ENCODE measurements at places on chromosomes 6 and 20.
A peak's percentile ranks its signal among the peaks of the same experiment; 100 is the strongest.

- DNase-seq, result no peak
Measured at GRCh38 chr20:11542645-11543044, 375.0 kb upstream of the BTBD3 start.

DNA sequence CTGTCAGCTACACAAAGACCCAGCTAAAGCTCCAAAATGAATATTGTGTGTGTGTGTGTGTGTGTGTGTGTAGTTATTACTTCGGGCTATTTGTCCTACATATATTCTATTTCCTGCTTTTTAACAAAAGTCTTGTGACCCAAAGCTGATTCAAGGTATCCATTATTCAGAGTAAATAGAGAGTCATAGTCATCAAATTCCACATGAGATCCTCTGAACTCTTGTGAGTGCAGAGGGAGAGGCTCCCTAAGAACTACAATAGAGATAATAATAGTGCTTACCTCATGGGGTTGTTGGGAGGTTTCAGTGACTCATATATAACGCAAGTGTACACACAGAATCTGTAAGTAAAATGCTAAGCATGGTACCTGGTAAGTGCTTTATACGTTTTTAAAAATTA, 95.6 kb upstream of the SHLD1 start:
- no peak for DNase-seq

DNA sequence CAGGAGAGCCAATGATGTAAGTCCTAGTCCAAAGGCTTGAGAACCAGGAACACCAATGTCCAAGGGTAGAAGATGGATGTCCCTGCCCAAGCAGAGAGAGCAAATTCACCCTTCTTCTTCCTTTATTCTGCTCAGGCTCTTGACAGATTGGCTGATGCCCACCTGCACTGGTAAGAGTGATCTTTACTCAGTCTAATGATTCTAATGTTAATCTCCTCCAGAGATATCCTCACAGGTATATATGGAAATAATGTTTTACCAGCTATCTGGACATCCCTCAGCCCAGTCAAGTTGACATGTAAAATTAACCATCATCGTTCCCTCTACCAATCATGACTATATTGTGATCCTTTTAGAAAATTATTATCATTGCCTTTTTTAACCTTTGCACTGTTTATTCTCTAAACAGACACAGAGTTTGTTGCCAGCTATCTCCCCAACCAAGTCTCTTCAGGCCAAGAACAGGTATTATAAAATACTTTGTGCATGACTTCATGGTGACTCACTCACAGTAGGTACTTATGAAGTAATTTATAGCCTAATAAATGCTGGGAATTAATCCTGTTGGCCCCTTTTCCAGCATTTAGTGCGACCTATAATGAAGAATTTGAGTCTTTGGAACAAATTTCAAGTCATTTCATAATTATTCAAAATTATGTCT, 26.2 kb upstream of the TSHZ2 start:
- DNase-seq, result no peak

DNA sequence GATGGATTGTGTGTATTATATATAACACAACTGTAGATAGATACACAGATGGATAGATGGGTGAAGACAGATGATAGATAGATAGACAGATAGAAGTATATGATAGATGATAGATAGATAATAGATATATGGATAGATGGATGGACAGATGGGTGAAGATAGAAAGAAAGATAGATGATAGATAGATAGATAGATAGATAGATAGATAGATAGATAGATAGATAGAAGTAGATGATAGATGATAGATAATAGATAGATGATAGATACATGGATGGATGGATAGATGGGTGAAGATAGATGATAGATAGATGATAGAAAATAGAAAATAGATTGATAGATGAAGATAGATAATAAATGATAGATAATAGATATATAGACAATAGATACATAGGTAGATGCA, 83.3 kb downstream of the FOXF2 start:
- DNase-seq, result no peak

GRCh38 chr20:59007665-59008511, 834 bp upstream of the CTSZ start:
- DNase-seq, result no peak

DNA sequence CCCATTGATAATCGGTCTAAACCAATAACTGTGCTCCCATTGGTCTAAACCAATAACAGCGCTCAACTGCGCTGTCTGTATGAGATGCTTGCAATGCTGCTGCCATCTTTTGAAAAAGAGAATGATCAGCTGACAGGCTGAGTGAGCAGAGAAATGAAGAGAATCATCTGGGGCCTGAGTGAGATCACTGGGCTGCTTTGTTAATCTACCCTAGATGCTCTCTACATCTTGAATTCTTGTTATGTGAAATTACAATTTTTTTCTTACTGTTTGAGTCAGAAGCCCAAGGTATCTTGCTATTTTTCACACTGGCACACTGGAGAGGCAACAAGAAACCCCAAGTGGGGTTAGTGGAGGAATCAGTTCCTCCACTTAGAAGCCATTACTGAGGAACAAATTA, 91.5 kb upstream of the GCM1 start:
- no peak for DNase-seq

- DNase-seq, result no peak
Measured at GRCh38 chr6:39301606-39302005, 12.6 kb downstream of the KCNK17 start.

GRCh38 chr6:129350278-129350677, 359.7 kb downstream of the ARHGAP18 start:
- DNase-seq, result no peak

GRCh38 chr20:34069341-34070078, 42.5 kb downstream of the EIF2S2 start:
- DNase-seq, result peak; percentile 41

DNA sequence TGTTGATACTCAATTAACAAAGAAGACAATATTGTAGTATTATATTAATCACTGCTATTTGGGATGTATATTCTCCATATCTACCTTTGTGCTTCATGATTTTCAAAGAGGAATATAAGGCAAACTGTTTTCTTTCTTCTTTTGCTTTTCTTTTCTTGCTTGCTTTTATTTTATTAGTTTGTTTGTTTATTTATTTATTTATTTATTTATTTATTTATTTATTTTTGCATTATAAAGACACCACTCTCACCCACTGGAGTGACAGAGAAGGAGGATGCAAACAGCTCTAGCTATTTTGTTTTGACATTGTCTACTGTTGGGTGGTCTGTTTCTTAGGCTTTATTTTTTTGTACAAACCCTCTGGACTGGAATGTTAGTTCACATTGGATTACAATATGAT, 1352.7 kb downstream of the HACE1 start:
- DNase-seq, result no peak

DNA sequence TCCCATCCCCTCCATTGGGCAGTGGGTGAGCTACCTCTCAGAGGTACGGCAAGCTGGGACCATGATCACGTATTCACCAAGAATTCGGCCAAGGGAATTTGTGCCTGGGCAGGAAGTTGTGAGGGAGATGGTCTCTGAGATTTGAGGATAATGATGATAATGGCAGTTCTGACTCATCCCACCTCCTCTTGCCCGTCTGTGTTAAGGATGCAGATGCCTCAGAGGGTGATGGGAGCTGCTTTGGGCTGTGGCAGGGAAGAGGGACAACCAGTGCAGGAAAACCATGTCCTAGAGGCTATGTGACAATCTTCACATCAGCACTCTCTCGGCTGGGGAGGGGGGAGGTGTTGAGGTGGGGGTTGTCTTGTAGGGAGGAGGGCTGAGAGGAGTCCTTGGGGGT, 4.3 kb downstream of the TGM6 start:
- no peak for DNase-seq

DNA sequence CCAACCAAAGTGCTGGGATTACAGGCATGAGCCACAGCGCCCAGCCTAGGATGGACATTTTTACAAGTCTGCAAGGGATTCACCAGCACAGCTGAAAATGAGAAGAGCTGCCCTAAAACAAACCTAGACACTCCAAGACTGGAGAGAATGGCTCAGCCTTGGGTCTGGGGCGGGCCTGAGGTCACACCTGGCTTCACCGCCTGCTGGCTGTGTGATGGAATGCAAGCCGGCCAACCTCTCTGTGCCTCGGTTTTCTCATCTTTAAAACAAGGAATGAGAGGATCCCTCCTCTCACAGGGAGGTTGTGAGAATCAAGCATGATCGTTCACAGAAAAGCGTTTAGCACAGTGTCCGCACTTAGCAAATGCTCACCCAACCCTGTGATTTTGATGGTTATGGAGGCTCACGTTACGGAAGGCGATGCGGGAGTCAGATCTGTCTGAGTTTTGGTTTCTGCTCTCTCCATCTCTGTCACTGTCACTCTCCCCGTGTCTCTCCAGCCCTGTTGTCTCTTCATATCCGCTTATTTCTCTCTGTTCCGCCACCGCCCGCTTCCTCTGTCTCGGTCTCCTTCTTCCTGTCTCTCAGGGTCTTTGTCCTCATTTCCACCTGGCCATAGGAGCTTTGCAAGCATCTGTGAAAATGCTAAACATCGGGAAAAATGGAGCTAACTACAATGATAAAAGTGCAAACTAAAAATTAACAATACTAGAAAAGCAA, 47.6 kb downstream of the CEBPB start:
- no peak for DNase-seq

DNA sequence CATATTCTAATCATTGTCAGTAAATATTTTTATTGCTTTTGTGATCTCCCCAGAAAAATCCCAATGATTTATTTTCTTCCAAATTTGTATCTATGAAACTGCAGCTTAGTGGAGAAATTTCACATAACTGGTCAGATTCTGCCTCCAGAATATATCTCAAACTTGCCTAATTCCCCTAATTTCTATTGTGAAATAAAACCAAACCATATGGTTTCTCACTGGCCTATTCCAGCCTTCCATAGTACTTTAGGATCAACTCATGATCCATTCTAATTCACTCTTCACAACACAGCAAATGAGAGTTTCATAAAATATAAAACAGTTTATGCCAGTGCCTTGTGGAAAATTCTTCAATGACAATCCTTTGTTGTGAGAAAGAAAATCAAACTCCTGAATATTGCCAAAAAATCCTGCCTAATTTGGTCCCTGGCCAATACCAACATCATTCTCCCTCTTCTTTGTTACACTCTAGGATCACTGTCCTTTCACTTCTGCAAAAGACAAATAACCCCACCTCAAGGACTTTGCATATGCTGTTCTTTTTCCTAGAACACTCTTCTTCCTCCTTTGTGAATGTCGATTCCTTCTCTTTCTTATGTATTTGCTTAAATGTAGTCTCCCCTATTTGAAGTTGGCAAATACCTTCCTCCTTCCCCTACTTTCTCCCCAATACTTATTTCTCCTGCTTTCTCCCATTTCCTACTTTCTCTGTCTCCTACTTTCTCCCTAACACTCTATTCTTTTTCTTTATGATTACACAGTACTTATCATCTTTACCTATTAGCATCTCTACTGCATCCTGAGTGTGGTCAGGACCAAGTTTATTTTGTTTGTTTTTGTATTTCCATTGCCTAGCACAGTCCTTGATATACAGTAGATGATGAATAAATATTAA, 587.5 kb downstream of the RFPL4B start:
- no peak for DNase-seq

- no peak for DNase-seq
Measured at GRCh38 chr6:51398064-51398705, 579.5 kb downstream of the TFAP2B start.

- no peak for DNase-seq
Measured at GRCh38 chr6:144898052-144898689, 613.0 kb downstream of the UTRN start.

DNA sequence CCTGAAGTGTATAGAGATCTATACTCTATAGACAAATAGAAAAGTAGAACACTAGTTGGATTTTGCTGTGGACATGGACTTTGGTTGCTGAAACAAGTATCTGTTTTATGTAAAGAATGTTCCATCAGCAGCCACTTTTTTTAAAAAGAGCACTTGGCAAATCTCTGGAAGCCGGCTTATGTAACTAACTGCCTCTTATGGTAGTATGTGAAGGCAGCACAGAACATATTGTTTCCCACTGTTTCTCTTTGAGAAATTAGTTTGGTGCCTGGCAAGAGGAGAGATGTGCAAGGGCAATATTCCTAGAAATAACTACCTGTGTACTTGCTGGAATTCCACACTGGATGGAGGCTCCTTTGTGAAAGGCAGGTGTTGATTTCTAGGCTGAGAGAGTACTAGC, 242.3 kb upstream of the PREP start:
- no peak for DNase-seq

DNA sequence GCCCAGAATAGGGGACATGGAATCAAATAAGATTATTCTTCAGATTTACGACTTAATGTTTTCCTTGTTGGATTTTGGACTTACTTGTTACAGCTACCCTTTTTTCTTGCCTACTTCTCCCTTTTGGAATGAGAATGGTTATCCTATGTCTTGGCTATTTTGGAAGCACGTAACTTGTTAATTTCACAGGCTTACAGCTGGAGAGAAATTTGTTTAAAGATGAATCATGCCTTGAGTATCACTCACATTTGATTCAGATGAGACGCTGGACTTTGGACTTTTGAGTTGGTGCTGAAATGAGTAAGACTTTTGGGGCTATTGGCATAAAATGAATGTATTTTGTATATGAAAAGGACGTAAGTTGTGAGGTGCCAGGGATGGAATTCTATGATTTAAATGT, 83.3 kb downstream of the SMPDL3A start:
- DNase-seq, result no peak

GRCh38 chr6:87164004-87164403, 8.6 kb downstream of the ZNF292 start:
- DNase-seq, result no peak

DNA sequence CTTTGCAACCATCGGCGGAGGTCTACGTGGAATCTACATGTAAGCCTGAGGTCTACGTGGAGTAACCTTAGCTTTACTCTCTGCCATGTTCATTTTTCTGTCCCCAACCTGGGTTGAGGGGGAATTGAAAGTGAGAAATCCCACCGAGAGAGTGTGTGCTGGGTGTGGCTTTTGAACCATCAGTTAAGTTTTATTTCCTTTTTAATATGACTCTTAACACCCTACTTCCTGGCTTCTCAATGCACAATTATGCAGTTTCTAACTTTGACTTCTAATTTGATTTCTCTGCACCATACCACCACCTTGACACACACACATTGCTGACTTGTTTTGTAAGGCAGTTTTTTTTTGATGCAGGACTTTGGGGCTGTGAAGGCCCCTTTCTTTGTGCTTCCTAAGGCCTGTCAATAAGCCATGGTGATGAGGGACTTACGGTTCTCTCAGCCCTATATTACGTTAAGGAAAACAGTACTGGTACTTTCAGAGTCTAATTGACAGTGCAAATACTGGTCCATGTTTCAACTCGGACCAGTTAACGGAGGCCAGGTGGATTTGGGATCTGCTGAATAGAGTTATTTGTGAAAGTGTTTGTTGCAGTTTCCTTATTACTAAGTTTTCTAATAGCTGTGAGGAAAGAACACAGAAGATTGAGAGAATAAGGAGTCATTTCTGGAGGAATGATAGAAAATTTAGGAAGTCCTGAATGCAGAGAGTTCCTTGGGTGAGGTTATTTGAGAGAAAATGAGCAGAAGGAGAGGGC, 206.5 kb downstream of the JARID2 start:
- DNase-seq, result no peak

- no peak for DNase-seq
Measured at GRCh38 chr6:21961226-21961625, 335.6 kb downstream of the PRL start.

- no peak for DNase-seq
Measured at GRCh38 chr20:5189917-5190316, 63.1 kb downstream of the CDS2 start.

Measured in activated gamma-delta T cell treated with anti-CD3 and anti-CD28 coated beads, Interleukin-2, amount 50 U/mL, for 16 hours (primary cell).